ENCODE measurements at places on chromosomes 2 and 18. TPM values are rescaled to one million over a fixed set of nuclear protein-coding genes. Genes with fewer than 3 reads are reported as not detected.

DNA sequence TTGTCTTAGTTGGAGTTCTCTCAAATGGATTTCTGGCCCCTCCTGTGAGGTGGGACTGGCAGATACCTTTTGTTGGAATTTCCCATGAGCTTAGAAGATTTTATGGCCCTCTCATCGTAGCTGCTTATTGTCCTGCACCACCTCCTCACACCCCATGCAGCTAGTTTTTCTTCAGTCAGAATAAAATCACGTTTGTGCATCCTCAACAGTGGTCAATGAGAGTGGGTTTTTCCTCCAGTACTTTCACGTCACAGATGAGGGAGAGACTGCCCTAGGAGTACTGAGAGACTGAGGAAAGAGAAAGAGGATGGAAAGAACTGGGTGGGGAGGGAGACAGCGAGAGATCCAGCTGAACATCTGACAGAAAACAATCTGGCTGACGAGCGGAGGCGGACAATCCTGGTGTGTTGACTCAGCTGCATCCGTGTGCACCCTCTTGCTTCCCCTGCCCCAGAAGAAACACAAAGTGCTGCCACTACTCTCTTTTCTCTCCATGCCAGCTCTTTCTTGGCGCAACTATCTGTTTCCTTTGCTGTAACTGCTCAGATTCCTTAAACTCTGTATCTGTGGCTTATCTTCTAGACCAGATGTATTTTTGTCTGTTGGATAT lies 7.4 kb downstream of the RAPGEF4 start:
- no peak for DNase-seq

DNA sequence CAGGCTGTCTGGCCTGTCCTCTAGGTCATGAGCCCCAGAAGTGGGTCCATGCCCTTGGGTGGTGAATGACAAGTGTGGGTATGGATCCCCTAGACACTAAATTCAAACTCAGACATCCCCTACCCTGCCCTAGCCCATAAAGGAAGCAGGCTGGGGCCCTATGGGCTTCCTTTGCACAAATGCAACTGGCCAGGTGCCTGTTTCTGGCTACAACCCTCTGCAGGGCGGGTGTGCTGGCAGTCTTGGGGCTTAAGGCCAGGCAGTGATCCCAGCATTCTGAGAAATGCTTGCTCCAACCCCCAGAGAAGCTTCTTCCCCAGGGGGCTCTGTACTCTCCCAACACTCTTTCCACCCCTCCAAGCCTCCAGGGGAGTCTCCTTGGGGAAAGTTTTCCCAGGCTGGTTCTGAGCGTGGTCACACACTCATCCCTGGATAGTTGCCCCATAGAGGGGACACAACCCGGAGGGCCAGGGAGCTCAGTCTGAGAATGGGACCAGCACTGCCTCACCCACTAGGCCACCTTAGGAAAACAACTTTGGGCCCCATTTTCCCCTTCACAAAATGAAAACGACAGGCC lies 16.6 kb upstream of the ASPRV1 start:
- DNase-seq, result no peak

DNA sequence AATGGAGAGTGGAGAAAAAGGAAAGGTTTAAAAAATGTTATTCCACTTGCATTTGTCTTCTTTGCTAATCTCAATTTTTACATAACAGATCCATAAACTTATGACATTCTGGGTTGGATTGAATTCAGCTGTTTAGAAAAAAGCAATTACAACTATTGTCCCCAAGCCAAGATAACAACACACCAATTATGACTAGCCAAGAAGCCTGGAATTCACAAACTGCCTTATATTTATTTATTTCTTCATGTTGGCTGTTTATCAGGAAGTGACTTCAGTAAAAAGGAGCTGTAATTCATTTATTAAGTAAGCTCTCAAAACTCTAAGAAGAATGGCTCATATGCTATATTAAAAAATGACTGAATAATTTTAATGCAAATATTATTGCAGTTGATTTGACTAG lies 137.4 kb downstream of the CALCRL start:
- no peak for DNase-seq

DNA sequence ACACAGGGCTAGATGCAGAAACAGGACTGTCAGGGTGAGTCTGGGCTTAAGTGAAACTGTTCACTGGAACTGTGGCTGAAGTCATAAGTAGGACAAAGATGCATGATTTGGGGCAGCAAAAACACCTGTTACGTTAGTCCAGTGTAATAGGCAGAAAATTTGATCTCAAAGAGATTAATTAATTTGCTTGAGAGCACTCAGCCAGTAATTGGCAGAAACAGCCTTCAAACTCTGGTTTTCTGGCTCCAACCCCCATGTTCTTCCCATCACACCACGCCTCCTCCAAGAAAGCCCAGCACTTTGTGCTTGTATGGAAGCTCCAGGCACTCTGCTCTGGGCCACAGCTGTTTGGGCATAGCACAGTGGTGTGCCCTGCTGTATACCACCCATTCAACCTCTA lies 54.0 kb downstream of the CNTNAP5 start:
- no peak for DNase-seq

DNA sequence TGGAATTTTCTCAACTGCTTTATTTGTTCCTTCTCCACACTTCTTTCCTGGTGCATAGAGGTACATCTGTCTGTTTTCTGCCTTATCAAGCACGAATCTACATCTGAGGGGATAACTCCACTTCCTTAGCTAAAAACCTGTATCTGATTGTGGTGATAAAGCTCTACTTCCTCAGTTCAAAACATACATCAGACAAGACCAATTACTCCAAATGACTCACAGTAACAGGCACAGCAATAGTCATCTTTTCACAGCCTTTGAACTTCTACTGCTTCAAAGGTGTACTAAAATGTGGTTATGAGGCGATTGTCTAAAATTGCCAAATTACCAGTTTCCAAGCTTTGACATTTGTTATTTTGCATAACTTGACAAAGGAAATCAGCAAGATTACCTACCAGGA lies 803.6 kb upstream of the ZEB2 start:
- no peak for DNase-seq

DNA sequence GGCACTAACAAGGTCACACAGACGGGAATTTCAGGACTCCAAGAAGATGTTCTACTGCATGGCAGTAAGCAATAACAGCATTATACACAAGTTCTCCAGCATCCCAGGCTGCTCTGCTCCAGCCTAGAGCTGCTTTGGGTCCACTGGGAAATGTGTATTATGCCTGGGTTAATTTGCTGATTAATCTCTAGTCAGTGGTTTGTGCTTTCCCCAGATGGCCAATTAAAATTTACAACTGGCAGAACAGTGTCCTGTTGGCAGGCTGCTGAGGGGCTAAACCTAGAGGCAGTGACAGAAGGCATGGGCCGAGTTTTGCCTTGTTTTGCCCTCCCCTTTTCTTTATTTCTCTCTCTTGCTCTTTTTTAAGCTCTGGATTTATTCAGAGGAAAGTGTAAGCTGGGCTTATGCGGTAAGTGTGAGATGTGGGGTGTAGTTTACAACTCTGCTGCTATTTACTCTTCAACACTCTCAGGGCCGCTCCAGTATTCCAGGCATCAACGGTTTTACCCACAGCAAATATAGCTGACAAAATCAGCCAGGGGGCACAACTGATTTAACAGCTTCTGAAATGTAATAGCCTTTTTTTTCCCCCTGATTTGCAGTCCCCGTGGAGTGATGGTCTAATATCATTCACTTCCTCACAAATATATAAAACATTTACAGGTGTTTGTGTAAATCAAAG lies 348.0 kb downstream of the GPD2 start:
- no peak for DNase-seq

GRCh38 chr2:86073225-86073624 lies 32.5 kb downstream of the POLR1A start:
- no peak for DNase-seq

GRCh38 chr18:5885361-5885760 lies 10.0 kb downstream of the TMEM200C start:
- no peak for DNase-seq

- no peak for DNase-seq
Measured at GRCh38 chr2:69742322-69742952, 503 bp downstream of the ANXA4 start.

- no peak for DNase-seq
Measured at GRCh38 chr2:69639266-69639665, 4.3 kb downstream of the AAK1 start.

- no peak for DNase-seq
Measured at GRCh38 chr2:150325656-150326314, 161.7 kb downstream of the RND3 start.

Gene GAD1
- 2.6 TPM for total RNA-seq

Gene PSMA8
- 1.3 TPM for total RNA-seq

Gene FN1
- total RNA-seq, result 0.53 TPM

Gene CHRND
- total RNA-seq, result not detected

Data from activated CD4-positive, alpha-beta memory T cell treated with anti-CD3 and anti-CD28 coated beads for 36 hours (primary cell).